Activated T-cell treated with anti-CD3 and anti-CD28 coated beads, Interleukin-2, amount 50 U/mL, for 24 hours (primary cell): ENCODE measurements at places on chromosomes 13 and 19.

- no peak for DNase-seq
- H3K27ac ChIP-seq = no peak overlapping the region
- H3K4me3 ChIP-seq = no peak overlapping the region
- H3K36me3 ChIP-seq = no peaks in the 10 kb centered on the region
- H3K4me1 ChIP-seq = peaks cover 9% of the 10 kb centered on the region
Measured at GRCh38 chr19:15540435-15540834, 32.1 kb downstream of the CYP4F22 start.

- H3K36me3 ChIP-seq = no peaks in the 10 kb centered on the region
- no peaks in the 10 kb centered on the region for H3K27me3 ChIP-seq
Measured at GRCh38 chr13:63190219-63190618, 1774.6 kb upstream of the PCDH20 start.

- DNase-seq = no peak
- H3K36me3 ChIP-seq = no peaks in the 10 kb centered on the region
Measured at GRCh38 chr13:102968572-102969228, 97.5 kb downstream of the SLC10A2 start.

GRCh38 chr19:37987356-37988332 lies 80.6 kb downstream of the SIPA1L3 start:
- no peak overlapping the region for H3K4me3 ChIP-seq
- no peak overlapping the region for H3K27ac ChIP-seq
- H3K4me1 ChIP-seq = peaks cover 20% of the 10 kb centered on the region
- DNase-seq = no peak

DNA sequence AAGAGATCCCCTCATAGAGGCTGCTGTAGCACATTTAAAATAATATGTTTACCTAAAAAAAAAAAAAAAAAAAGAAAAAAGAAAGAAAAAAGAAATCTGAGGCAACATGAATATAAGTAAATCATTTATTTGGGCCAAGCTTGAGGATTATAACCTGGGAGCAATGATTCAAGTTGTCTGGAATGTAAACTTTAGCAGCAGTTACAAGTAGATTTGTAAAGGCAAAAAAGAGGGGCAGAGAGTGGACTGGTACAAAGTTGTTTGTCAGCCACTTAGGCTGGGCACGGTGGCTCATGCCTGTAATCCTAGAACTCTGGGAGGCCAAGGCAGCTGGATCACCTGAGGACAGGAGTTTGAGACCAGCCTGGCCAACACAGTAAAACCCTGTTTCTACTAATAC lies 11.3 kb downstream of the ZNF43 start:
- DNase-seq = no peak
- H3K27ac ChIP-seq = no peak overlapping the region
- no peak overlapping the region for H3K4me3 ChIP-seq
- H3K27me3 ChIP-seq = no peaks in the 10 kb centered on the region

- peaks cover 68% of the 10 kb centered on the region for H3K27me3 ChIP-seq
- H3K4me3 ChIP-seq = peak overlapping the region; percentile 25
- H3K36me3 ChIP-seq = no peaks in the 10 kb centered on the region
Measured at GRCh38 chr19:10514211-10515145, 2.8 kb downstream of the S1PR5 start.

- H3K27me3 ChIP-seq = peaks cover 2% of the 10 kb centered on the region
- H3K4me3 ChIP-seq = no peak overlapping the region
- no peaks in the 10 kb centered on the region for H3K4me1 ChIP-seq
- no peak overlapping the region for H3K27ac ChIP-seq
- no peaks in the 10 kb centered on the region for H3K36me3 ChIP-seq
Measured at GRCh38 chr13:36530050-36530789, 97.9 kb downstream of the CCNA1 start.

DNA sequence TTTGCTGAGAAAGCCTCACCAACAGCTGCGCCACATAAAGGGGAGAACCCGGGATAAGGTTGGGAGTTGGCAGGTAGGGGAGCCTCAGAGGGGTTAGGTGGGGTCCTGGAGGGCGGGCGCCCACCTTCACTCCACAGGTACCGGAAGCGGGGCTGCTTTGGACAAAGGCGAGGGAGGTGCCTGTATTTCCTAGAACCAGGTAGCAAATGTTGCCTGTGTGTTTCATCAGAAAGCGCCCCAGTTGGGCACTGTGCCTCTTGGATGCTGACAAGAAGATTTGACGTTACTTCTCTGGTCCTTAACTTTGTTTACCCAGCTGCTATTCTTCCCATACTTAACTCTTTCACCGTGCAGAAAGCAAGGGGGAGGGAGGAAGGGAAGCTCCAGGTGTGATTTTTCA lies 278.9 kb downstream of the ZNF536 start:
- no peak overlapping the region for H3K27ac ChIP-seq
- H3K36me3 ChIP-seq = no peaks in the 10 kb centered on the region
- no peaks in the 10 kb centered on the region for H3K4me1 ChIP-seq
- H3K27me3 ChIP-seq = peaks cover 68% of the 10 kb centered on the region

GRCh38 chr13:103898481-103898880 lies 832.3 kb upstream of the SLC10A2 start:
- H3K4me1 ChIP-seq = no peaks in the 10 kb centered on the region
- no peak overlapping the region for H3K4me3 ChIP-seq
- H3K36me3 ChIP-seq = no peaks in the 10 kb centered on the region

GRCh38 chr13:23087880-23088279 lies 92.9 kb upstream of the SGCG start:
- H3K4me1 ChIP-seq = no peaks in the 10 kb centered on the region
- DNase-seq = no peak
- no peak overlapping the region for H3K27ac ChIP-seq
- peaks cover 13% of the 10 kb centered on the region for H3K27me3 ChIP-seq

DNA sequence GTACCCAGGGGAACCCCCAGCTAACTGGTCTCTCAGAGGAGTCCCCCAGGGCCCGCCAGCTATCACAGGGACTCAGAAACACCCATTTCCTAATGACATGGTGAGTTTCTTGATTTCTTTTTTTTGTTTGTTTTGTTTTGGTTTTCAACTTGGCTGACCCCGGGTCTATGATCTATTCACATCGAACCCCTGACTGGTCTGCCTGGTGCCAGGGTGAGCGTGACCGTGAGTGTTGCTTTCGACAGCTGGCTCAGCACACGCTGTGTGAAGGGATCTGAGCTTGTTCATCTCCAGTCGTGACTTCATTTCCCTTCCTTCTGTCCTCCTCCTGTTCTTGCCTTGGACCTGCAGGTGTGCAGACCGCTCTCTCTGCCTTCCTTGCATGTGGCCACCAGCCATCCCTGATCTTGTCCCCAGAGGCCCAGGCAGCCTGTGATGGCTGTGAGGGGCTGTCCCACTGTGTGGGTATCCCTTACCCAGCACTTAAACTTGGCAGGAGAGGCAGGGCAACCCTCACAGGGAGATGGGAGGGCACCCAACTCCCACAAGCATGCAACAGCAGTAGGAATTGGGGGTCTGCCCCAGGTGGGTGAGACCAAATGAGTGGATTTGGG lies 26.2 kb downstream of the TMEM161A start:
- peaks cover 13% of the 10 kb centered on the region for H3K36me3 ChIP-seq
- H3K27me3 ChIP-seq = no peaks in the 10 kb centered on the region
- no peak overlapping the region for H3K27ac ChIP-seq
- H3K4me3 ChIP-seq = no peak overlapping the region
- DNase-seq = no peak

GRCh38 chr19:2270423-2271233 lies 11.3 kb downstream of the PEAK3 start:
- peaks cover 45% of the 10 kb centered on the region for H3K4me1 ChIP-seq
- peak; percentile 80 for DNase-seq
- H3K36me3 ChIP-seq = peaks cover 49% of the 10 kb centered on the region

GRCh38 chr19:18507021-18507726 lies 14.7 kb downstream of the ELL start:
- peaks cover 3% of the 10 kb centered on the region for H3K36me3 ChIP-seq
- H3K27me3 ChIP-seq = no peaks in the 10 kb centered on the region
- peak overlapping the region; percentile 90 for H3K27ac ChIP-seq
- DNase-seq = no peak
- H3K4me3 ChIP-seq = peak overlapping the region; percentile 28
- H3K4me1 ChIP-seq = peaks cover 82% of the 10 kb centered on the region

GRCh38 chr13:34863360-34864135 lies 78.5 kb upstream of the NBEA start:
- no peaks in the 10 kb centered on the region for H3K4me1 ChIP-seq
- H3K27me3 ChIP-seq = peaks cover 4% of the 10 kb centered on the region
- DNase-seq = no peak
- no peak overlapping the region for H3K4me3 ChIP-seq

GRCh38 chr13:103102482-103102881 lies 36.3 kb upstream of the SLC10A2 start:
- H3K27me3 ChIP-seq = no peaks in the 10 kb centered on the region
- no peaks in the 10 kb centered on the region for H3K4me1 ChIP-seq
- no peak overlapping the region for H3K27ac ChIP-seq
- H3K4me3 ChIP-seq = no peak overlapping the region
- no peaks in the 10 kb centered on the region for H3K36me3 ChIP-seq

DNA sequence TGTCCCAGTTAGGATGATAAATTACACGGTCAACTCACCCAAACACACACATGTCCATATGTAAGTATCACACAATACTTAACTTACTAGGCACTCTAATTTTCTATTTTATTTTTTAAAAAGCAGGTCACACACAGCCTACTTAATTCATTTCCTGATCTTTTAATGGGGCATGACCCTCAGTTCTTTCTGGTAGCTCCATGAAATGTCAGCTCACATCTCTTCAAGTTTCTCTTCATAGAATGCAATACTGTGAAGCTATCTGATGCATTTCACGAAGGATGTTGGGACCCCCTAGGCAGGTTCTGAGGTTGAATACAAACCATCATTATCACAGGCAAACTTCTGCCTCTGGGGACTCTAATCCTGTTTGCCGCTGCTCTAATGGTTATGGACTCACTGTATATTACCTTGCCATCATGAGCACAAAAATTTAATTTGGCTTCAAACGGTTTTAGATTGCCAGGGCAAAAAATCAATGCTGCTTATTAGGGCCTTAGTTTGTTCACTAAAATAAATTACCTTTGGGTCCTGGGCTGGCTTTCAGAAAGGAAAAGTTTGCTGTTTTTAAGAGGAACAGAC lies 16.1 kb upstream of the DHRS12 start:
- H3K27ac ChIP-seq = peak overlapping the region; percentile 96
- H3K4me3 ChIP-seq = peak overlapping the region; percentile 53
- no peaks in the 10 kb centered on the region for H3K27me3 ChIP-seq
- H3K4me1 ChIP-seq = peaks cover 96% of the 10 kb centered on the region
- no peaks in the 10 kb centered on the region for H3K36me3 ChIP-seq

DNA sequence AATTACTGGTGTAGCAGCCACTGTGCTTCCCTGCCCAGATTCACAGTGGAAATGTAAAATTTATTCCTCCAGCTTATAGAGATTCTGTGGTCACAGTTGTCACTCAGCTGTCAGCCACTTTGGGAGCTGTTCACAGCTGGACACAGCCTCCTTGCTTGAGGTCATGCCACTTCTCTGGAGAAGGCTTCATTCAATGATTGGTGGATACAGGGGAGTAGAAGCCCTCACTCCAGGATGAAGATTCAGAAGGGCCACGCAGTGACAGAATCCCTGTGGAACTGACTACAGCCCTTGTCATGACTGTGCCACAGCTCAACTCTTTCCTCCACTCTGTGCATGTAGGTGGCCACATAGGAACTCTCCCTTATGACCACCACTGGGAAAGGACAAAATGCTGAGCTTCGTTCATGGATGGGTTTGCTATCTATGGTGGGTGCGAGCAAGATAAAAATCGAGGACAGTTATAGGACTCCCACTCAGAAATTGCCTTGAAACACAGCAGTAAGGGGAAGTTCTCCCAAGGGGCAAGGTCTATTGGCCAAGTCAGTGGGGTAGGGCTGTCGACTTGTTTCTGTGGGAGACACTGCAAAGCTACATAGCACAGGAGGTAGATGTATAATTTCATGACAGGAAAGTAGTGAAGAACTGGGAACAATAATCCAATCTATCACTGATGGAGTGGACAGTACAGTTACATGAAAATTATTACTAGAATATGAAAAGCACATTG lies 98.7 kb downstream of the CCNA1 start:
- no peaks in the 10 kb centered on the region for H3K36me3 ChIP-seq
- no peaks in the 10 kb centered on the region for H3K4me1 ChIP-seq
- H3K27me3 ChIP-seq = peaks cover 2% of the 10 kb centered on the region
- H3K27ac ChIP-seq = no peak overlapping the region

DNA sequence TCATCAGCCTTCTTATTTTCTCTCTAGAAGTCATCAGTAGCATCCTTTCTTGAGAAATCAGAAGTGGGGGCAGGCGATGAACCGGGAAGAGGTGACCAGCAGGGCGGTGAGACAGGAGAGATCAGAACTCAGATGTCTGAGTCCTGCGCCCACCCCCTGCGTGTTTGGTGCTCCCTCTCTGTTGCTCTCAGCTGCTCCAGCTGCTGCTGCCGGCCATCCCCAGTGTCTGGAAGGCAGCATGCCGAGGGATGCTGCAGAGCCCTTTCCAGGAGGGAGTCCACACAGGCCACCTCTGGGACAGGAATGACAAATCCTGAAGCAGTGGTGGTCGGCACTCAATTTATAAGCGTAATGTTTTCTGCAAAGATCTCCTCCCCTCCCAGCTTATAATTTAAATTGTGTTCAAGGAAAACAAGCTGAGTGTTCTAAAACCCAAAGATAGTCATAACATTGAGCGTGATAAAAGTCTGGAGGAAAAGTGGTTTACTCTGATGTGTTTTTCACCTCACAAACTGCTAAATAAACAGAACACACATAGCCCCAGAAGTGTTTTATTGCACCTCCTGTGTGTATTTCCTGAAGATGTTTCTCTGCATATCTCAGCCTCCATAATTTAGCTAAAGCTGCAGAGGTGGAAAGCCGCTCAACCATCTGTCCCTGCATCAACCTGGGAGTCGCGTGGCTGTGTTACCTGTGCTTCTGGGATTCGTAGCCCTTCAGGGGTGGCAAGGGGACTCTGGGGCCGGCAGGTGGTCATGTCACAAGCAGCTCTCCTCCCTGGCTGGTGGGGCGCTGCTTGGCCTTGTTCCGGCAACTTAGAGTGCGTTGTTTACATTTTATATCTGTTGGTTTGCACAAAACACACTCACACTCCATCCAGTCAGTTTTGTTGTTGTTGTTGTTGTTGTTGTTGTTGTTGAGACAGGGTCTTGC lies 191.2 kb downstream of the USP12 start:
- H3K4me3 ChIP-seq = no peak overlapping the region
- peaks cover 20% of the 10 kb centered on the region for H3K27me3 ChIP-seq
- no peaks in the 10 kb centered on the region for H3K4me1 ChIP-seq
- H3K36me3 ChIP-seq = no peaks in the 10 kb centered on the region
- DNase-seq = no peak

- no peaks in the 10 kb centered on the region for H3K27me3 ChIP-seq
- no peaks in the 10 kb centered on the region for H3K36me3 ChIP-seq
- no peak overlapping the region for H3K27ac ChIP-seq
- H3K4me1 ChIP-seq = no peaks in the 10 kb centered on the region
Measured at GRCh38 chr13:67075239-67075638, 154.9 kb downstream of the PCDH9 start.

GRCh38 chr19:51450730-51451307 lies 7.4 kb downstream of the SIGLEC8 start:
- peaks cover 47% of the 10 kb centered on the region for H3K4me1 ChIP-seq
- peaks cover 33% of the 10 kb centered on the region for H3K36me3 ChIP-seq
- H3K27ac ChIP-seq = peak overlapping the region; percentile 82

DNA sequence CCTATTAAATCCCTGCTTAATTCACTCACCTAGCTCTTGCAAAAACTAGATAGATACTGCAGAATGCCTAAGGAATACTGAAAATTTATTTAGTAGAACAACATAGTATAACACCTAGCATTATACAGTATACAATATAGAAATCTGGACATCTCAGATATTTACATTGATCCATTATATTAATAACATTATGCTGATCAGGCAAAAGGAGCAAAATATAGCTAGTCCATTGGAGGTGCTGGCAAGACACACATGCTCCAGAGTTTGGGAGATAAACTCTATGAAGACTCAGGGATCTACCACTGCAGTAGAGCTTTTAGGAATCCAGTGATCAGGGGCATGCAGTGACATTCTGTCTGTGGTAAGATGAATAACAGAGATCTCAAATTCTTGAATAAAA lies 357.6 kb downstream of the TBC1D4 start:
- H3K4me1 ChIP-seq = no peaks in the 10 kb centered on the region
- H3K4me3 ChIP-seq = no peak overlapping the region
- peaks cover 4% of the 10 kb centered on the region for H3K27me3 ChIP-seq
- H3K27ac ChIP-seq = no peak overlapping the region
- no peak for DNase-seq
- no peaks in the 10 kb centered on the region for H3K36me3 ChIP-seq
